ENCODE measurements at places on chromosomes 1 and 21.
A peak's percentile ranks its signal among the peaks of the same experiment; 100 is the strongest.

GRCh38 chr21:19523746-19524145 is 1120.2 kb upstream of the TMPRSS15 start:
- no peak for DNase-seq

- no peak for DNase-seq
Measured at GRCh38 chr1:159239551-159240220, 35.0 kb downstream of the ACKR1 start.

DNA sequence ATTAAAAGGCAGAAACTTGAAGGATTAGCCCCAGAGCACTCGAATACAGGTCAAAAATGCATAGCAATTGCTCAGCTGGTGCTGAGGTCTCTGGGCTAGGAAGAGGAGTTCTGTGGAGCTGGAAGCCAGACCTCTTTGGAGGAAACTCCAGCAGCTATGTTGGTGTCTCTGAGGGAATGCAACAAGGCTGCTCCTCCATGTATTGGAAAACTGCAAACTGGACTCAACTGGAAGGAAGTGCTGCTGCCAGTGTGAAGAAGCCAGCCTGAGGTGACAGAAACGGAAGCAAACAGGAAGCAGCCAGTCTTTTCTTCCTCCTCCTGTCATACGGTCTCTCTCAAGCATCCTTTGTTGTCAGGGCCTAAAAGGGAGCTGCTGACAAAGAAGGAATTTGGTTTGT is 233.4 kb upstream of the FGGY start:
- DNase-seq = no peak

- DNase-seq = no peak
Measured at GRCh38 chr1:234604495-234605398, 5.2 kb downstream of the IRF2BP2 start.

DNA sequence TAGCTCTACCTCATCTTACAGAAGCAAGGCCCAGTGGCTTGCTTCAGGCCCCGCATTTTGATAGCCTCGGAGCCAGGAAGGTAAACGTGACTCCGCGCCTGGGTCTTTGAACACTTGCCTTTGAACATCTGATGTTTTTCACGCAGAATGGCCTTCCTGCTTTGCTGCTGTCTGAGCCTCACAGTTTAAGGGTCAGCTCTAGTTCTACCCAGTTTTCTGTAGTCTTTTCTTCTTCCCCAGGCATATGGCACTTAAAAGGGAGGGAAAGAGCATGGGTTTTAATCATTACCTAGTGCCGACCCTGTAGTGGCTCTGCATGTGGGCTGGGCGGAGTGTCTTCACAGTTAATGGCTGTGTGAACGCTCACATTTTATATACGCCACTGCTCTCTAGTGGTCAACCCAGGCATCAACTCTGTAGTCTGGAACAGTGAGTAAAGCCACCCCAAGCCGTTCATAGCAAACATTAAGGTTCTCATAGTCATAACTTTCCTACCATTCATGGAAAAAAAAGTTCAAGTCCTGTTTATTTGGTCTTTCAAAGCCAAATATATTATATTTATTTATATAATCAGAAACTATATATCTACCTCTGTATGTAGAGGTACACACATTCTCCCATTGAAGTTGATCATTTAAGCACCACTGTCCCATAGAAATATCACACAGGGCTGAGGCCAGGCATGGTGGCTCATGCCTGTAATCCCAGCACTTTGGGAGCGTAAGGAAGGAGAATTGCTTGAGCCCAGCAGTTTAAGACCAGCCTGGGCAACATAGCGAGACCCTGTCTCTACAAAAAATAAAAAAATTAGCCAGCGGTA is 78.1 kb downstream of the IER5 start:
- DNase-seq = no peak

DNA sequence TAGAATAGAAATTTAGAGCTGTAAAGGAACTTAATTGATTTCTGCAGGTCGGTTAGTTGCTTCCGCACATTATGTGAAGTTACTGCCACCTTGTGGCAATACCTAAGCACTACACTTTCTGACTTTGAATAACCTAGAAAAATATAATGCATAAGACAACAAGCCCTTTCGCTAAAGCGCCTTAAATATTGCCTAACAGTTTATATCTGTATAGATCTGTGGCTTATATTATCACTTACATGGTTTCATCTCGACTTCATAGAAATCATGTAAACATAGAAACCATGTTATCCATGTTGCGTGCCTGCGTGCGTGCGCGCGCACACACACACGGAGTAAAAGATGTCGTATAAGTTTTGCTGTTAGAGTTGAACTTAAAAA is 10.9 kb upstream of the IFI16 start:
- peak; percentile 76 for DNase-seq

Data from spleen (tissue), 13 donors.